Stimulated activated CD4-positive, alpha-beta T cell treated with anti-CD3 and anti-CD28 coated beads, Interleukin-1b, Interleukin-23, amount 100 ng/mL, for 1 hour (primary cell): ENCODE measurements at places on chromosomes 13 and 19.

GRCh38 chr19:46460055-46460454 lies 11.3 kb downstream of the PNMA8A start:
- no peak for DNase-seq

GRCh38 chr13:101467415-101467814 lies 14.9 kb downstream of the ITGBL1 start:
- no peak for DNase-seq

DNA sequence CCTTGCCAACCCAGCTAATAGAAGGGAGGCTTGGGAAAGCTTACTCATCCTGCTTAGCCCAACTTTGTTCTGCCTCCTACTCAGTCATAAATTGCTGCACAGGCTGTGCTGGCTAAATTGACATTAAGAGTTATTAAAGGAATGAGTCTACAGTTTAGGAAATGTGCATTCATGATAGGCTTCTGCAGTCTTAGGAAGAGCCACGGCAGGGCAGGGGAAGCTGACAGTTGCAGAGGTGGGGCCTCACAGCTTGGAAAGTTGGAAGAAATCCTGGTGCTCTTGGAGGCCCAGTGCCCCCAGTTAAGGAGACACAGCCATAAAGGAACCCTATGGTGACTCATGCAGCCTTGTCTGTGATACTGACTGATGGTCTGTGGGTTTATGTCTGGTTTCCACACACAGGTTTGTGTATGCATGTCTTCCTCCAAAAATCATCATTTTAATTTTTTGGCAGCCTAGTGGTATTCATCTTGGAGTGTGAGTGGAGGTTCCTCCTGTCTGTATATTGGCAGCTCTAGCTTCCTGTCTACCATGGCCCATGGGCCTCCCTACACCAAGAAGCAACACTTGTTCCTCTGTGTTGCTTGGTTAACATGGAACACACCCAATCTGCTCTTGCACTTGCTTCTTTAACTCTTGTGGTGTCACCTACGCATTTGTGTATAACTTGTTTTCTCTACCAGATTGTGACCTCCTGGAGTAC lies 135.0 kb upstream of the KL start:
- no peak for DNase-seq

GRCh38 chr19:808423-808775 lies 11.1 kb downstream of the PTBP1 start:
- DNase-seq, result no peak

DNA sequence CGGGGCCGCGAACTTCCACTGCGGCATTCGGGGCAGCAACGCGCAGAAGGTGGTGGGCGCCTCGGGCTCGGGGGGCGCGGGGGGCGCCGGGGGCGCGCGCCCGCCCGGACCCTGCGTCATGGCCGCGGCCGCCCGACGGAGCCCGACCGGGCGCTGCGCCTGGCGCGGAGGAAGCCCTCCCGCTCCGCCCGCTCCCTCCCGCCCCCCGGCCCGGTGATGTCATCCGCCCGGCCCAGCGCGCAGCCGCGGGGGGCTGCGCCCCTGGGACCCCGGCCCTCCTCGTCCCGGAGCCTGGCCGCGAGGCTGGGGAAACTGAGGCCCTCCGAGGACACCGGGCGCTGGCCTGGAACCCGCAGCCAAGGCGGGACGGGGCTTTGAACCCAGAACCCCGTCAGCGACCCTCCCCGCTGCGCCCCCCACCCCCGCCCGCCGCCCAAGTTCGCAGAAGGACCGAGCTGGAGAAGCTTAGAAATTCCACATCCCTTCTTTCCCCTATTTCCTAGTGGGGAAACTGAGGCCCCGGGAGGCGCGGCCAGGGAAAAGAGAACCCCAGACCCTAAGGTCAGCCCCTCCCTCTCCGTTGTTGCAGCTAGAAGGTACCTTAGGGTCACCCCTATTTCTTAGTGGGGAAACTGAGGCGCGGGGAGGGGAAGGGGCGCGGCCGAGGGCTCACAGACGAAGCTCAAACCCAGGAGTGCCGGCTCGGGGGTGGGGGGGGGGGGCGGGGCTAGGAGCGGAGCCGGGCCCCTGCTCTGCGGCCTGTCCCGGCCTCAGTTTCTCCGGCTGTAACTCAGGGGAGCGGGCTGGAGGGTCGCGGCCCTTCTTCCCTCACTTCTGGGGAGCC lies at the start of gene SHC2:
Gene SHC2, minus strand, starts transcription at position 157 of the 844 bp plus-strand sequence. Its CDS starts 37 bp downstream, at position 120.
- no peak for DNase-seq

DNA sequence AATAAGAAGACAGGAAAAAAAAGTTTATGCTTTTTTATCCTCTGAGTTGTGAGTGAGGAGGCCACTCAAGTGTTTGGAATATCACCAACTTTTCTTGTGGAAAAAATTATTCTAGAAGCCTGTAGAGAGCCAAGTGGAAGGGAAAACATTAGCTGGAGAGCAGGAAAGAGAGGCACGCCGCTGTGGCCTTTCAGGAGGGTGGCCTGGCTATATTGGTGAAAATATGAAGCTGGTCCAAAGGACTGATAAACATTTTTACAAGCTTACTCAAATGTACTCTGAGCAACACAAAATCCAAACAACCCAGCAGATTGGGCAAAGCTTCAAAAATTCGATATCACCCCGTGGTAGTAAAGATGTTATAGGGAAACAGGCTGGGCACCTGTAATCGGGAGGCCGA lies 2.3 kb upstream of the EIF3G start:
- DNase-seq, result no peak

DNA sequence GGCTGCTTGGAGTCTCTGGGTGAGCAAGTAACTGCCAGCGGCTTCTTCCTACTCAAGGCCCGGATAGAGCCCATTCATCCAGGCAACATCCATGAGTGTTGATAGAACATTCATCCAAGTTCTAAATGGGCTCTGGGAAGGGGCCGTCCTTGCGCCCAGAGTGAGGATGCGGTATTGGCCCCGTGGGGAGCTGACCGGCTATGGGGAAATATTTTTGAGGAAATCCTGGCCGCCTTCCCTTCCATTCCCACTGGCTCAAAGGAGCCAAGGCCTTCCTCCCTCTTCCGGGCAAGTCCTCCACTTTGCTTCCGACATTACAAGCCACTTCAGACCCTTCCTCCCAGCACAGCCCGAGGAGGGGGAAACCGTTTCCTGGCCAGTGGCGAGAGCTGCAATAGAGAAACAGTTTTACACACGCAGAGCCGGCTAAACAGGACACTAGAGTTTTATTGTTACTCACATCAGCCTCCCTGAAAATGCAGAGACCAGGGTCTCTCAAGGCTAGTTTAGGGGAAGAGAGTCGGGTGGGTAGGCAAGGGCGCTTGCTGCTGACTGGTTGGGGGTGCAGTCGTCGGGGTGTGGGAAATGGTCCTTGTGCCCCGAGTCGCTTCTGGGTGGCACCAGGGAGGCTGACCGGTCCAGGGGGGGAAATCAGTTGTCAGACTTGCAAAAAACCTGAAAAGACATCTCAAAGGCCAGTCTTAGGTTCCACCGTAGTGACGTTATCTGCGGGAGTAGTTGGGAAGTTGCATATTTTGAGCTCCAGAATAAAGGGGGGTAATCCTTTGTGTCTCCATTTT lies 37.5 kb downstream of the C13orf46 start:
- no peak for DNase-seq

DNA sequence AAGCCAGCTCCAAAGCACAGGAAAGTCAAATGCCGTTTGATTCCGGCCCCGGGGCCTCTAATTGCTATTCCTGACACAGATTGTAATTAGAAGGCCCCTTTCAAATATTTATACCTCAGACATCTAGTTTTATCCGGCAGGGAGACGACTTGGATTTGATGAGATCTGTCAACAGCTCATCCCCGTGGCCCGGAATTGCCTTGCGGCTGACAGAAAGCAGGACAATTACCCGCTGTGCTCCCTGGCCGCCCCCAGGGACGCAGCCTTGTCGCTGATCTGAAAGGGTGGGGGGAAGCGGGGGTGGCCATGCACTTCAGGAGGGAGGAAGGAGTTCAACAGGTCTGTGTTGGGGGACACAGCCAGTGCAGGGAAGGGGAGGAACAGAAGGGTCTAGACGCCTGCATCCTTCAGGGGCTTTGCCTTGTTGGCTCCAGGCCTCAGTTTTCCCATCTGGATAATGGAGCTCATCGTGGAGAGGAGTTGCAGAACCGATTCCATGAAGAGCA lies 1.8 kb upstream of the SHD start:
- no peak for DNase-seq

- no peak for DNase-seq
These were observed 47.9 kb downstream of the MICU2 start for GRCh38 chr13:21556051-21556450.

GRCh38 chr19:5624018-5624663 lies 1.3 kb downstream of the SAFB start:
- DNase-seq, result no peak

GRCh38 chr19:28960986-28961705 lies 251.8 kb downstream of the UQCRFS1 start:
- DNase-seq, result no peak

GRCh38 chr19:2040647-2041432 lies 10.2 kb downstream of the MKNK2 start:
- no peak for DNase-seq
